ENCODE measurements at places on chromosomes 12 and 14.

DNA sequence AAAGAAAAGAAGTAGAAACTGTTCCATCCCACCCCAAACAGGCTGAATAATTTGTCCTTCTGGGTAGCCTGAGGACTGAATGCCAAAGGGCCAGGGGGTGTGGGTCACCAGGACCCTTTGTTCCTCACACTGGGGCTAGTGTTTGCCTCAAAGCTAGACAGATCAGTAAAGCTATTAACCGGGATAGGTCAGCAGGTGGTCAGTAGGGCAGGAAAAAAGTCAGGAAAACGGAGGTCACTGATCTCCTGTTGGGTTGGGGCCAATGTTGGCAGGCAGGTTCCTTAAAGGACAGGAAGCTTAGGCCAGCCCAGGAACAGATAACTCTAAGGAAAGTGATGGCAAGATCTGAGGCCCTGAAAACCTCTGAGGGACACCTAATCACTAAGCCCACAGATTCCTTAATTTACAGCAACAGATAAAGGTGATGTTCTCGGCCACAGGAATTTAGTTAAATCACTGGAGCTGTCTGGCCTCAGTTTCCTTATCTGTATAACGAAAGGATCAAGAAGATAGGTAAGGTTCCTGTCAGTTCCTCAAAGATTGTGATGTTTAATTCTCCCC, 22.7 kb upstream of the TMPO start:
- DNase-seq, result no peak

DNA sequence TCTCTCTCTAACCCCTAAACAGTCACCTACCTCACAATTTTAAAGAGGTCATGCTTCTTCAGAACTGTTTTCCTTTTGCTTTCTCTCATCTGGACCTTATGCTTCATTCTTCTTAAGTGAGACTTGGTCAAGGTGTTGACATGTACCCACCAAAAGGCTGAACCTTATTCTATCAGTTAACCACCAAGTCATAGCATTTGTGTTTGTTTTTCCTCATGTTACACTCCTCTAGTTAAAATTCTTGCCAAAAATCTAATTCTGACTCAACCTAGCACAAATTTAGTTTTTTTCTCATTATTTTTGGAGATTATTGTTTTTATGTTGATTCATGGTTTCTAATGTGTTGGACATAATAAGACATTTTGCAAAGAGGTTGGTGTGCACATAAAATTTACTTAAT, 578.6 kb downstream of the SLC16A7 start:
- DNase-seq, result no peak

DNA sequence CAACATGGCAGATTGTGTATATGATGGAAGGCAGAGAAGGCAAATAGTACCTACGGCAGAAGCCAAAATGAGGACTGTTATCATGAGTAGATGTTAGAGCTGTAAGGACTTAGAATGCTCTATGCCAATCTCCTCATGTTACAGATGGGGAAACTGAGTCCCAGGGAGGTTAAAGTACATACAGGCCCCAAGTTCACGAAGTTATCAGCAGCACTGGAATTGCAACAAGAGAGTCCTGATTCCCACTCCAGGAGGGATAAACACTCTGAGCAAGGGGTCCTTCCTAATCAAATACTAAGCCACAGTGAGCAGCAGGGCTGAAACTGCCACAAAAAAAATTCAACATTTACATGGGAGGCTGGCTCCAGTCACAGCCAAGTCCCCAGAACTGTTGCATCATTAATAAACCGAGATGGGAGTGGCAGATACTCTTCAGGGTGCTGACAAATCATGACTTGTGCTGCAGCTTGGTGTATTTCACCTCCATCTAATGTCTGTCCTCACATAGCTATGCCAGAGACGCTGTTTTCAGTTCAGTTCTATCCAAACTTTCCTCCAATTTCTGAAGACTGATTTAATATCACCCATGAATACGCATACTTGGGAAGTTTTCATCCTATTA, 24.2 kb downstream of the NUAK1 start:
- no peak for DNase-seq

DNA sequence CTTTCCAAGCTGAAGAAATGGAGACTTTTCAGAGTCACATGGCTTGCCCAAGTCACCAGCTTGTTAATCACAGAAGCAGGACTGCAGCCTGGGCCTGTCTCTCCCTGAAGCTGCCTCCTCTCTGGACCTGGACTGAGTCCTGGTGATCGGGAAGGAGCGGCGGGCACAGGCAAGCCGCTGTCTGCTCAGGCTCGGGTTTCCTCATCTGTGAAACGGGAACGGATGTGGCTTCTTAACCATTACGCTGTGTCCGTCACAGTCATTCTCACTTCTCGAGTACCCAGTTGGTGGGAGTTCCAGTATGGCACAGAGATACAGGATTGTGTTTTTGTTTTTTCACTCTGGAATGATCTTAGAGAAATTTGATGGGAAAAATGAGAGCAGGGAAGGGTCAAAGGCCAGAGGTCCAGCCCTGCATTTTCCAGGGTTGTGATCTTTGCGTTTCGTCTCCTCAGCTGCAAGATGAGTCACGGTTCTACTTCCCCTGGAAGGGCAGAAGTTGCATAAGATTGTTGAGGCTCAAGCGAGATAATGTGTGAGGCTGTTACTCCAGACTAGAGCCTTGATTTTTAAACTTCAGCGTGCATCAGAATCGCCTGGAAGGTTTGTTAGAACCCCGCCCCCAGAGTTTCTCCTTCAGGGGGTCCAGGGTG, 7.6 kb upstream of the LRTM2 start:
- no peak for DNase-seq

DNA sequence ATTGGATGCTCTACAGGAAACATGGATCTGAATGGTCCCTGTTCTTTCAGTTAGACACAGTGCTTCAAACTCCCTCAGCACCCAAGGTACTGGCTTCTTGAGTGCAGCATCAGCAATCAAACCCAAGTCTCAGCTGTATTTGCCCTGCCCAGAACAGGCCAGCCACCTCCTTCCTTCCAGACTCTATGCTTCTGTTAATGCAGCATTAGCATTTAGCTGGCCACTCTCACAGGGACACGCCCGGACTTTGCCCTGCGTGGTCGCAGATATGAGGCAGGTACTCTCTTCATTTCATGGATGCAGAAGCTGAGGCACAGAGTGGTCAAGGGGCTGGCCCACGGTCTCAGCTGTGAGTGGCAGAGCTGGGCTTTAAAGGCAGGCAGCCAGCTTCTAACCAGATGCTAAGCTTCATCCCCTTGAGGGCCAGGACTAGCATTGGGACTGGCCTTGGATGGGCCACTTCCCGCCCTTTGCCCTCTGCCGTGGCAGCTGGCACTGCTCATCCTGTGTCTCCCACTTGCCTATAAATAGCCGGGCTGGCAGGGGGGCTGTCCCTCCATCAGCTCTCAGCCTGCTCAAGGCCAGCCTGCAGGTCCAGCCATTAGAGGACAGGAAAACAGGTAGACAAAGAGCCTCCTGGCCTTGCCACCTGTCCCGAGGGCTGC, 1.5 kb upstream of the SLC25A47 start:
- DNase-seq, result no peak

DNA sequence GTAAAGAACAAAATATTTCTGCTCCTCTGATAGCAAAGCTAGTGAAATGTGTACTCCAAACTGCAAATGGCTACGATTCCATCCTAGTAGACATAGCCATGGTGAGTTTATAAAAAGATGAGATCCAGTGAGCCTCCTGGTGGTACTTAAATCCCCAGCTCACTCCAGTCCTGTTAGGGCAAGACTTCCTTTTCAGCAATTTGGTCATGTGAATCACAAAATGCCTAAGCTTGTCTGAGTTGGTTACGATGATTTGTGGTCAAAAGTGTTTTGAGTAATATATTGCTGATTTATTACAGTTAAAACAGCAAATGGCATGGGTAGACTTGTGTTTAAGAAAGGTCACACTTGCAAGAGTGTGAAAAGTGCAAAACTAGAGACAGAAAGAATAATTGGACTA, 102.7 kb upstream of the NAV3 start:
- no peak for DNase-seq

GRCh38 chr14:65280653-65281052, 131.9 kb upstream of the FUT8 start:
- no peak for DNase-seq

- no peak for DNase-seq
Measured at GRCh38 chr12:124864326-124864752, 675 bp upstream of the SCARB1 start.

All from activated CD4-positive, alpha-beta T cell treated with anti-CD3 and anti-CD28 coated beads, Interleukin-2, Interleukin-4, amounts not matched to agents 100 ng/mL and 50 ng/mL, durations not matched to agents 16 hours and 8 hours (primary cell).